ENCODE measurements at places on chromosomes 2 and 18.

DNA sequence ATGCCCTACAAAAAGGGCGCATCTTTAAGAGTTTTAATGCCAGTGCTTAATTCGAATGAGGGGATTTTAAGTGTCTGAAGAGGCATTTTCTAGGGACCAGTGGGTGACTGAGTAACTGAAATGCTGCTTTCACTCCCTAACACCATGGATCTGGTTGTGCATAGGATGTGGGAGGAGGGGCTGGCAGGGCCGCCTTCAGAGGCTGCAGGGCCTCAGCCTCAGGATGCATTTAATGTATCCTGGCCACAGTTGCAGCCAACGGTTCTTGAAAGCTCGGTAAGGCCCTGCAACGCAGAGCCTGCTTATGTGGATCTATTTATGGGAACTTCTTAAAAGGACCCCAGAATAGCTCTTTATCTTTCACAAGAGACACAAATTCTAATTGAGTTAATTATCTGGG is 25.8 kb upstream of the IL18RAP start:
- no peak for DNase-seq

DNA sequence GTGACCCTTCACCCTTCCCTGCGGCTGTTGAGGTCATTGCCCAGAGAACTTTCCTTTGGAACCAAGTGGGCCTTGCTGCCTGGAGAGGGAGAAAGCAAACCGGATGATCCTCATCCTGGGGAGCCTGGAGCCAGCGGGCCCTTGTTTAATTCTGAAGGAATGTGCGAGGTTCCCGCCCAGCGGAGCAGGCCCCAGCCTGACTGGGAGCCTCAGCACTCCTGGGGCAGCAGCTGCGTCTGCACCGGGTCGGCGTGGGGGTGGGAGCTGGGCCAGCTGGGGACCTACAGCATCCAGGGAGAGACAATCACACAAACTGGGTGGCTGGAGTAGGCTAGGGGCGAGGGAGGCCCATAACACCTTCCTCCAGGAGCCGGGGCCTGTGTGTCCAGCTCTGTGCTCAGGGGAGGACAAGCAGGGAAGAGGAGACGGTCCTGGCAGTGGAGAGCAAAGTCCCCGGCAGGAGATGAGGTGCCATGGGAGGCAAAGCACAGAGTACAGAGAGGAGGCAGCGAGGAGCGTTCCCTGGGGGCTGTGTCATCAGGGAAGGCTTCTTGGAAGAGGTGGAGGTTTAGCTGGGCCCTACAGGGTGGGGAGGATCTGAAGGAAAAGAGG is 61.9 kb upstream of the HAAO start:
- DNase-seq = no peak

DNA sequence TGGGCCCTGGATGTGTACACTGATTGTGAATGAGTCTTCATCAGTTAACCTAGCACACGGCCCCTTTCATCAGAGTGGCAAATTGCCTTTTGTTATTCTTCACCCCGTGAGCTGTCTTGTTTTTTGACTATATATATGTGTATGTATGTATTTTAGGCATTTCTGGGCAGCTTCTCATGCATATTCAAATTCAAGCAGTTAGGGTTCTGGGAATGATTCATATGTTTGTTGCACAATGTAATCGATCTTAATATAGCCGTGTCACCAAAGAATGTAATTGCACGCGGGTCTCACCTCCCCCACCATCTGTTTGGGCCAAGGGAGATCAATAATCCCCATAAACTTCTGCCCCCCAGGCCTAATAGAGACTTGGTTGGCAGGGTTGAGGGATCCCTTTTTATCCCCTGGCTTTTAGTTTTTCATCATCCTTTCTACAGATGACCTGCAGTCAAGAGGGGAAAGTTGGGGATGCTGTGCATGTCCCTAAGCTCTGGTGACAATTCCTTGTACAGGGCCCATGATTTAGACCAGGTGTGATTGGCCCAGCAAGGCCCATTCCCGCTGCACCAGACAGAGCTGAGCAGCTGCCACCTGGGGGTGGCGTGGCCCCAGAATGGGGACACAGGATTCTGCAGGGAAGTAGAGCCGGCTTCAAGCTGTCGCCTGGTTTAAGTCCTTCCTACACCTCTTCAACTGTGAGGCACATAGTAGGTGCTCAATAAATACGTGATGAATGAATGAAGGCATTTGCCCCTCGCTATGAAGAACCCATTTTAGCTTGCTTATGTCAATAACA is 19.2 kb downstream of the KCNF1 start:
- DNase-seq = peak; percentile 52

DNA sequence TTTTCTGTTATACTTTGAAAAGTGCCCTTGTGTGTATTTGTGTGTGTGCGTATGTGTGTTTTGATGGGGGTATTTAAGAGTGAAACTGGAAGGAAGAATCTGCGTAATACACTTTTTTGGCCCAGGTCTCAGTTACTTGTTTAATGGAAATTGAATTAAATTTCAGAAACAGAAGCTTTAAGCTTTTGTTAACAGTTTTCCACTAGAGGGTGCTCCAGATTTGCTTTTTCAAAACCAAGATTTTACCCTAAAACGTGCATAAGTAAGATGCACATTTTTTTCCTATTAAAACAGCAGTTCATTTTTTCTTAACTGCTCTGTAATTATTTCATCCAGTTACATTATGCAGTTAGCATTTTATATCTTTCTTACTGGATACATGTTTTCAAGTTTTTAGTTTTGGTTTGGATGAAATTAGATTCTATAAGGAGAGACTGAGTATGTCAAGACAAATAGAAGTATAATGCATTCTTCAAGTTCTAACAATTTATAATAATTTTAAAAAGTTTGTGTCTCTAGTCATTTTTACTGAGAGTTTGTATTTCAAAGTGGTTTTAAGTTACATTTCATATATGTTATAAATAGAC is 97.2 kb downstream of the PIK3C3 start:
- DNase-seq = peak; percentile 44

DNA sequence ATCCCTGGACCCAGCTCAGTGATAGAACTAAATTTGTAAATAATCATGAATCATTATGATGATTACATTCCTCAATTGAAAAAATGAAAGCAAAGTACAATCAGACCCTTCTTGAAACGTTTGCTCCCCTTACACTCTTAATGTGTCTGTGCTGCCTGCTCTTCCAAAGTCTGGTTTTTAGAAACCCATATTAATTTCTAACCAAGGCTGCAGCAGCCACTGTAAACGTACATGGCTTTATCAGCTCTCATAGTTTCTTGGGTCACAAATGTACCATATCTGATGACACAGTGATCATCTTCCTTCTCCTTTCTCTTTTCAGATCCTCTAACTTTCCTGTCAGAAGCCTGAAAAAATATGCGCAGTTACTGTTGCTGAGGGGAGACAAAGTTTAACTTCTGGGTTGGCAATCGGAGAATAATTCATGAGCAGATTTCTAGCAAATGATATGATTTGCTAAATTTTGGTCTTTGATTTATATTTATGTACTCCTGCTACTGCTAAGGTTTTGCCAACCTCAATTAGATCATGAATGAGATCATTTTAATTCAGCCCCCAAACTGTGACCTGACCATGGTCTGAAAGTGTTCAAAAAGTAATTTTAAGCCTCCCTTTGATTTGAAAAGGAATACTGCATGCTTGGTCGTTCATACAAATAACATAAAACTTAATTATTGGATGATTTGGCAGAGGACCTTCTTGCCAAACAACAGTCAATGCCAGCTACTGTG is 12.3 kb downstream of the ZEB2 start:
- no peak for DNase-seq

DNA sequence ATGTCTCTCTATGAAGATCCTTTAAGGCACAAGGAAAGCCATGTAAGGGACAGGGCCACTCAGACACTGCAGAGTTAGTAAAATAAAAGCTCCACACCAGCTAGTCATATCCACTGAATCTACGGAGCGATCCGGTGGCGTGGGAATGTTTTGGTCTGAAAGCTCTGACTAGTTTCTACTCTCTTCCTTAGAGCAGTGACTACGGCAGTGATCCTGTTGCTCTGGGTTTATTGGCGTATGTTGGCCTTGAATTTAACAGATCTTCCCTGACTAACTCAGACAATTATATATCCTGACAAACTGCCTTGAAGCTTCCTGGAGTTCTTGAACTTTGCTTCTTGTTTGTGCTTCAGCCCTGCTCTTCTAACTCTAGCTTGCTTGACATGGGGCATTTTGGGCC is 115.3 kb upstream of the FZD5 start:
- DNase-seq = no peak
